ENCODE measurements at places on chromosomes 3 and 15. TPM values are rescaled to one million over a fixed set of nuclear protein-coding genes. Genes with fewer than 3 reads are reported as not detected.

DNA sequence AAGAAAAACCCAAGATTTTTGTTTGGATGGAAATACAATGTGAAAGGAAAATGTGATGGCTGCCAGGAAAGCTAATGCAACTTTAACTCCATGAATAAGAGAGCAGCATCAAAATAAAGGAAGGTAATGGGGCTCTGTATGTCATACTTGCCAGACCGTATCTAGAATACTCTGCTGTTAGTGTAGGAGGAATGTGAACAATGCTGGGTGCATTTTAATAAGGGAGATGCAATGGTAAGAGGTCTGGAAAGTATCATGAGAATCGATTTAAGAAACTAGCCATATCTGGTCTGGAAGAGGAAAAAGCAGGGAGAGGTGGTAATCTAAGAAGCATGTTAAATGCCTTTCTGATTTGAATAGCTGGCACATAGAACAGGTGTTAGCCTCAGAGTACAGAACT is 239.6 kb downstream of the GBE1 start:
- no peak for DNase-seq

- no peak for DNase-seq
Measured at GRCh38 chr15:66560856-66561525, 4.8 kb downstream of the LCTL start.

GRCh38 chr3:45659661-45660566 is 29.3 kb upstream of the SACM1L start:
- DNase-seq, result peak; percentile 90

- DNase-seq, result no peak
Measured at GRCh38 chr3:102336130-102336529, 98.7 kb upstream of the ZPLD1 start.

DNA sequence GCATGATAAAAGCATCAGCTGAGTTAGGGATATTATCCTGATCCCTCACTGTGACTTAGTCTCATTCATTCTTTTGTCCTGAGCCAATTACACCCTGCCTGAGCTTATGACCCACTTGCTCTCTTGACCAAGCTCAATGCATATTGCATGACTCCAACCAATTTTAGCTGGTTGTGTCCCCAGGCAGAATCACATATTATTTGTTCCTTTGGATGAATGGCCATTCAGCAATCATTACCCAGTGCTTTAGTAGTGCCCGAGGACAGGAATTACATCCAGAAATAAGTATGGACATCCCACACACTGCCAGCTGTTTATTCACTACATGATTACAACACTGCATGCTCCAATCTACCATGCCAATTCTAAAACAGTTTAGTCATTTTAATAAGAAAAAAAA is 322.5 kb downstream of the ZBBX start:
- DNase-seq, result no peak

DNA sequence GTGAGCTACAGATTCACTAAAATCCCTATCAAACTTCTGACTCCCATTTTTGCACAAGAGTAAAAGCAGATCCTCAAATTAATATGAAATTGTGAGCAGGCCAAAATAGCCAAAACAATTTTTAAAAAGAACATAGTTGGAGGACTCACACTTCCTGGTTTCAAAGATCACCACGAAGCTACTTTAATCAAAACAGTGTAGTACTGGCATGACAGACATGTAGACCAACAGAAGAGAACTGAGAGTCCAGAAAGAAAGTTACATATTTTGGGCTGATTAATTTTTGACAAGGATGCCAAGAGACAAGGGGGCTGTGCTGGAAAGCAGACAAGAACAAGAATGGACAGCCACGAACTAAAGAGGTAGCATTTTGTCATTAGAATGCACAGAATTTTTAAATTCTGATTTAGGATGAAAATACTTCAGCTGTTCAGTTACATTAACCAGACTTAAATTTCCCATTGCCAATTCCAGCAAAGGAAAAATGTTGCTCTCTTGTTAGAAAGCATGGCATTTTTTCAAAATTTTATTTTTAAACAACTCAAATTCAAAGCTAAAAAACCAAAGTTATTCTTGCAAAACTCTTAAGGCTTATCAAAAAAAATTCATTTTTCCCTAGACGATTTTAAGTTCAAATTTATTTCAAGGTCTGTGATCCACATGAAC is 14.0 kb downstream of the RYK start:
- no peak for DNase-seq

GRCh38 chr3:16069149-16069922 is 105.1 kb upstream of the GALNT15 start:
- DNase-seq, result peak; percentile 55

DUOXA1 gene
- not detected for total RNA-seq

DNA sequence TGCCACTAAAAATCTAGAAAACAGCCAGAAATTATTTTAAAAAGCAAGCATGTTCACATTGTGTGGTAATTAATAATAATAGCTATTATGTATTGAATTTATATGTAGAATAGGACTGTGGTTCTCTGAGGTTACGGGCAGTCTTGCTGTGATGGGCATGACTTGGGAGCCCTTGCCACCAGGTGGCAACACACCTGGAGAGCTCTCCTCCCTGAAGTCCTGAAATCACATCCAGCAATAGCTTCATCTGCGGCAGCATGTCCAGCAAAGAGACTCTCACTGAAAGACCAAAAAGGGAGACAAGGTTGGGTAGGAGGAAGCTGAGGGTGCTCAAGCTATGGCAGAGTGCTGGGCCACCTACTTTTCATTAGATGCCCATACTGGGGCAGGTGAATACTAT is 206.8 kb upstream of the IL12A start:
- no peak for DNase-seq

ISL2 gene
- total RNA-seq, result 3.0 TPM
